ENCODE measurements at places on chromosomes 12 and 14.

DNA sequence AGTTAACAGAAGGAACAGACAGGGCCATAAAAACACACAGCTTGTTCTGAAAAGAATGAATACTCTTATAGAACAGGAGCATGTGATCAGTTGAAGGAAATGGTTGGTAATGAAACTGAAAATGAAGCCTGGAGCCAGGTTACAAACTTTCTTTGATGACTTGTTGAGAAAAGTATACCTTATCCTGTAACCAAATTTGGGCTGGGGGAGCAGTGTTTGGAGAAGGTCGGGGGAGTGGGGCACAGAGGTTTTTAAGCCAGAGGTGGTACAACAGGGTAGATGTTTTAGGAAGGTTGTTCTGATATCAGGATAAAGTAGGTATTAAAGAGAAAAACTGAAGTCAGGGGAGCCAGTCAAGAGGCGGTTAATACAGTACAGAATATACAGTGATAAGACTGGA lies 8.2 kb downstream of the GOLT1B start:
- peaks cover 28% of the 10 kb centered on the region for H3K4me1 ChIP-seq
- H3K27me3 ChIP-seq = no peaks in the 10 kb centered on the region
- peak overlapping the region; percentile 20 for H3K4me3 ChIP-seq
- peaks cover 31% of the 10 kb centered on the region for H3K36me3 ChIP-seq
- DNase-seq = no peak

DNA sequence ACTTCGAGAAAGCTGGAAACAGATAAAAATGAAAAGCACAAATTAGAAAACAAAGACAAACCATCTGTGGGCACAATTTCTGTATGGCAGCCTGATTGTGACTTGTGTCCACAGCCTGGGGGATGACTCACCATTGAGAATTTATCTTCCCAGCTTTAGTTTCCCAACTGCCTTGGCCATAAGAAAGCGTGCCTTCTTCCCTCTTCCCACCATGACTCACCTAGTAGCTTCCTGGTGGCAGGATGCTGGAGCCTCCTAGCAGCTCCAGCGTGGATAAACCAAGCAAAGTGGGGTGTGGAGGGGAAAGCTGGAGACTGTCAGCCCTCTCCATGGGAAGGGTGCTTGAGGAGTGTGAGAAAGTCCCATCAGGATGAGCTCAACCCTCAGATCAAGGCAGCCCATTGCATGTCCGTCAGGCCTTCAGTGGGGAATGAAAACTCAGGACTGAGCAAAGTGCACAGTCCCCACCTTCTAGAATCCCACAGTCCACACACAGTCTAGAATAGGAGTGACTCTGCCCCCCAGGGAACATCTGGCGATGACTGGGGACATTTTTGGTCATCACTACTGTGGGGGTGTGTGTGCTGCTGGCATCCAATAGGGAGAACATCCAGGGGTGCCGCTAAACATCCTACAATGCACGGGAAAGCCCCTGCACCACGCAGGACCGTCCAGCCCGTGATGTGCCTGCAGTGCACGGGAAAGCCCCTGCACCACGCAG lies 22.4 kb upstream of the SERPINA6 start:
- H3K27me3 ChIP-seq = peaks cover 51% of the 10 kb centered on the region
- no peaks in the 10 kb centered on the region for H3K36me3 ChIP-seq
- H3K4me3 ChIP-seq = no peak overlapping the region
- no peak for DNase-seq

GRCh38 chr12:128840862-128841468 lies 12.3 kb upstream of the GLT1D1 start:
- DNase-seq = no peak
- H3K27me3 ChIP-seq = peaks cover 14% of the 10 kb centered on the region
- H3K36me3 ChIP-seq = no peaks in the 10 kb centered on the region

GRCh38 chr14:60647837-60648248 lies 1.4 kb downstream of the SIX1 start:
- peak overlapping the region; percentile 66 for H3K4me3 ChIP-seq
- H3K27me3 ChIP-seq = peaks cover 97% of the 10 kb centered on the region
- peaks cover 51% of the 10 kb centered on the region for H3K4me1 ChIP-seq
- no peak for DNase-seq

GRCh38 chr12:122830517-122831214 lies 4.6 kb upstream of the HIP1R start:
- DNase-seq = no peak
- H3K4me1 ChIP-seq = peaks cover 9% of the 10 kb centered on the region
- H3K4me3 ChIP-seq = no peak overlapping the region
- no peak overlapping the region for H3K27ac ChIP-seq
- H3K36me3 ChIP-seq = no peaks in the 10 kb centered on the region

GRCh38 chr14:21070083-21070609 lies at the start of gene ARHGEF40:
Gene ARHGEF40, plus strand, starts transcription at chr14:21070304. Its CDS starts 93 bp downstream, at chr14:21070397.
- DNase-seq = peak; percentile 24
- peaks cover 77% of the 10 kb centered on the region for H3K27me3 ChIP-seq
- H3K4me1 ChIP-seq = peaks cover 28% of the 10 kb centered on the region

DNA sequence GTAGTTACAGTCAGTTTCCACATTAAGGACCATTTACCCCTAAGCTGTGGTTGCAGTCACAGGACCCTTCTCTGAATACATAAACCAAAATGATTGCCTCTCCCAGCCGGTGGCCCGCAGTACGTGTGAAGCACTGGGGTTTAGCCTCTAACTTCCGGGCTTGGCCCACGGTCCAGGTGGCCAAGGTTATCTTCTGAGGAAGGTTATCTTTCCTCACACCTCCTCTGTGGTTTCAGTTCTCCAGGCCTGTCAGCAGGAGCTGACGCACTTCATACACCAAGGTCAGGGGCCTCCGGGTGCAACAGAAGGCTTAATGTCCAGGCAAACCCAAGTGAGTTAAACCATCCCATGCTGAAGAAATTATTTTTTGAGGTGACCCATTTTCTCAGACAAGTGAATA lies 291.0 kb upstream of the FKBP4 start:
- H3K27me3 ChIP-seq = peaks cover 24% of the 10 kb centered on the region
- H3K4me3 ChIP-seq = no peak overlapping the region
- no peak for DNase-seq
- H3K36me3 ChIP-seq = no peaks in the 10 kb centered on the region
- no peaks in the 10 kb centered on the region for H3K4me1 ChIP-seq

DNA sequence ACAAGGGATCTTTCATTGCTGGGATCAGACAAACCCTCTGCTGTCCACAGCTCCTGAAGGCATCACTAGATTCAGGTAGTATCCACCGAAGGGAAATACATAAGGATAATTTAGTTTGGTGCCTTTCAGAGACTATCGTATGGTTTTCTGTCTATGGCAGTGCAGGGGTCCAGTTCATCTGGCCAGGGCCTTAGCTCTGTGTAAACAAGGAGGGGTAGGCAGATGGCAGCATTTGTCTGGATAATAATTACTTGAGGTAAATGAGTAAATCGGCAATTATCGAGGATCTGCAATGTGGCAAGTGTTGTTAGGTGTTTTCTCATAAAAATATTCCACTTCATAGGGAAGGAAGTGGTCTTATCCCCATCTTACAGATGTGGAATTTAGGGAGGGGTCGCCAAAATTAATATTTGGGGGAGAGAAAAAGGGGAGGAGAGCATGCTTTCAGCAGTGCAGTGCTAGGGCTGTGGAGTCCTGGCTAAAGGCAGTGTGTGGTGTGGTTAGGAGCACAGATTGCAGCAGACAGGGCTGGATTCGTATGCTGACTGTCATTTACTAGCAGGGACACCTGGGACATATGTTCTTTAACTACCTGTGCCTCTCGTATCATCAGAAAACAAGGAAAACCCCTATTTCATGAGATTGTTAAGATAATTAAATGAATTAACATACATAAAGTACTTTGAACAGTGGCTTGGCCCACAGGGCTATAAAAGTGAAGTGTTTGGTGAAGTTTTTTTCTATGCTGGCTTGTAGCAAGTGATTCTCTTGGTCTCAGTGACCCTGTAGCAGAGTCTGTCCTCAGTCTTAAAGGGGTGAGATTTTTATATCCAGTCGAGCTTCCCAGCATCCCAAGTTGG lies 27.1 kb downstream of the RASSF8 start:
- peaks cover 3% of the 10 kb centered on the region for H3K27me3 ChIP-seq
- no peak overlapping the region for H3K4me3 ChIP-seq
- H3K27ac ChIP-seq = no peak overlapping the region
- no peaks in the 10 kb centered on the region for H3K36me3 ChIP-seq
- DNase-seq = no peak

- no peak overlapping the region for H3K4me3 ChIP-seq
- H3K36me3 ChIP-seq = no peaks in the 10 kb centered on the region
- H3K4me1 ChIP-seq = no peaks in the 10 kb centered on the region
Measured at GRCh38 chr12:3141339-3142321, 64.5 kb downstream of the TSPAN9 start.

DNA sequence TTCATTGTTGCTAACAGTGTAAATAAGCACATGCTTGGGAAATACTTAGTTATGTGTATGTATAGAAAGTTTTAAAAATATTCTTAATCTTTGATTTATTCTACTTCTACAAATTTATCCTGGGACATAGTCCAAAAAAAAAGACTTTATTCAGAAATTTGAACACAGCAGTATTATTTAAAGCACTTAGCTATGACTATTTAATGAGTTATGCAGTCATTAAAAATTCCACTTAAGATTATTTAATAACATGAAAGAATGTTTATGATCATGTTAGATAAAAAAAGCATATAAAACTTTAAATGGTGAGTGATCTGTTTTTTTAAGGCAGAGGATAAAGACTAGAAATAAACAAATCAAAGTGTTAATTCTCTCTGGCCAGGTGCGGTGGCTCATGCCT lies 78.3 kb downstream of the BAZ1A start:
- H3K4me1 ChIP-seq = no peaks in the 10 kb centered on the region
- no peak for DNase-seq
- no peak overlapping the region for H3K27ac ChIP-seq
- H3K27me3 ChIP-seq = no peaks in the 10 kb centered on the region
- no peak overlapping the region for H3K4me3 ChIP-seq

DNA sequence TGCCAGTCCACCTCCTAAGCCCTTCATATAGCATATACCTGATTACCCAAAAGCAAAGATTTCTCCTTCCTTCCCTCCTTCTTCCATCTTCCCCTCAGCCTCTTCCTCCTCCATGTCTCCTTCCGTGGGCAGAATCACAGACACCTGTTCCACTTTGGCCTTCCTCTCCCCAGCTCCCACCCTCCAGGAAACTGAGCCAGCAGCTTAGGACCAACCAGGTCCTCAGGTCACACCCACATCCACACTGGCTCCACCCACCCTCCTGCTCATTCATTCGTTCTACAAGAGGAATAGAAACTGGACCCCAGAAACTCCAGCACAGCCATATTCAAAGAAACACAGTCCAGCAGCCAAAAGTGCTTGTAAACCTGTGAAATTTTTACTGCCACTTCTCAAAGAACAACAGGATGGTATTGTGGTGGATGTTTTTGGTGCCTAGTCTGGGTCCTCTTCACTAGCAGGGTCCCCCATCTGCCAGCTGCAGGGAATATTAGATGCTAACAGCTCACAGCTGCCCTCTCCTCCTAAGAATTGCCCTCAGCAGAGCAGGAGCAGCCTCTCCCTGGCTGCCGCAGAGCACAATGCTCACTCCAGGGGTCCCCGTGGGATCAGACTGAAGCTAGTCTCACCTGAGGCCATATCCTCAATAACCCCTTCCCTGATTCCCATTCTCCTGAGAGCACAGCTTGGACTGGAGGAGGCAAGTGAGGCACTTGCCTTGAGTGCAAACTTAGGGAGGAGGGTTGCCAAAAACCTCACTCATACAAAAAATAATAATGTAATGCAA lies 18.4 kb downstream of the CMKLR1 start:
- no peak overlapping the region for H3K27ac ChIP-seq
- DNase-seq = no peak
- H3K36me3 ChIP-seq = no peaks in the 10 kb centered on the region
- H3K27me3 ChIP-seq = no peaks in the 10 kb centered on the region

DNA sequence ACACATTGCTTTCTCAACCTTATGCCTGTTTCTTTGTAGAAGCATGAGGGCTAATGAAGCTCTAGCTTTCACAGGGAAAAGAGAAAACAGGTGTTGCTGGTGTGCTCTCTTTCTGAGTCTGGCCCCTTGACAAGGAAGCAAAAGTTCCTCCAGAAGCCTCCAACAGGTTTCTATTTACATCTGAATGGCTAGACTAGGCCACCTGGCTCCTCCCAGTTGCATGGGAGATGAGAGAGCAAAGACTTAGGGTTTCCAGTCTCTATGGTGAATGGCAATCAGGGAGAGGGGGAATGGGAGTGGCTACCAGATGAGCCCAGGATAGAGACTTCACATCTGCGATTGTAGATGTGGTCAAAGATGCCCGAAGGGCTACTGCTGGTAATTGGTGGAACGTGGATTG lies 138.1 kb upstream of the PLXNC1 start:
- H3K4me3 ChIP-seq = no peak overlapping the region
- no peak overlapping the region for H3K27ac ChIP-seq
- no peaks in the 10 kb centered on the region for H3K27me3 ChIP-seq
- H3K36me3 ChIP-seq = peaks cover 8% of the 10 kb centered on the region

DNA sequence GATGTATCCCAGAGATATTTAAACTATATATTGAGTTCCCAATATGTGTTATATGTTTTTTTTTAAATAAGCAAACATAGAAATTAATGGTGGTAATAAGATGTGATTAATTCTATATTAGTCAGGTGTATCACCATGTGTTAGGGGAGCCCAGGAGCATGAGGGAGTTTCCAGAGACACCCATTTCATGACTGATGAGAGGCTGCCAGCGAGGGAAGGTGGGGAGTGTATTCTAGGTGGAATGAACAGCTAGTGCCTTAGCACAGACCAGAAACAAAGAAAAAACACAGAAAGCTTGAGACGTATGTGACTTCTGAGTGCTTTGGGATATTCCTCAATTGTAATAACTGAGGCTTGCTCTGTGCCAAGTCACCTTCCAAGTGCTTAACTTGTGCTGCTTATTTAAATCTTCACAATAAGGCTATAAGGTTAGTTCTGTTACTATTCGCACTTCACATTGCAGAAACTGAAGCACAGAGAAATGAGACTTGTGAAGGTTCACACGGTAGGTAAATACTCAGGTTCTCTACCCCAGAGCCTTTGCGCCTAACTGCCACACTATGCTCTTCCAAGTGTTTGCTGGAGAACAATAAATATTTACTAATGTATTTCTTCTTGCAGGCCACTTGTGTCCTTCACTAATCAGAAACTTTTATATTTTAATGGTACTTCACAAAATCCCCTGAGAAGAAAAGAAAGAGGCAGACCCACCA lies 17.9 kb upstream of the MGP start:
- H3K4me1 ChIP-seq = peaks cover 27% of the 10 kb centered on the region
- H3K27me3 ChIP-seq = no peaks in the 10 kb centered on the region

- H3K27me3 ChIP-seq = peaks cover 17% of the 10 kb centered on the region
- H3K27ac ChIP-seq = no peak overlapping the region
- no peaks in the 10 kb centered on the region for H3K36me3 ChIP-seq
- no peak overlapping the region for H3K4me3 ChIP-seq
- no peaks in the 10 kb centered on the region for H3K4me1 ChIP-seq
Measured at GRCh38 chr12:114248527-114248926, 157.4 kb downstream of the TBX5 start.

- no peak overlapping the region for H3K27ac ChIP-seq
- no peak overlapping the region for H3K4me3 ChIP-seq
- DNase-seq = peak; percentile 18
Measured at GRCh38 chr12:74021937-74022336, 515.7 kb upstream of the ATXN7L3B start.

GRCh38 chr14:29102996-29103395 lies 336.4 kb downstream of the FOXG1 start:
- no peaks in the 10 kb centered on the region for H3K4me1 ChIP-seq
- no peak overlapping the region for H3K4me3 ChIP-seq
- no peaks in the 10 kb centered on the region for H3K36me3 ChIP-seq
- H3K27ac ChIP-seq = no peak overlapping the region
- H3K27me3 ChIP-seq = no peaks in the 10 kb centered on the region

GRCh38 chr12:95548056-95548538 lies 3.2 kb downstream of the USP44 start:
- H3K4me3 ChIP-seq = peak overlapping the region; percentile 90
- H3K36me3 ChIP-seq = peaks cover 23% of the 10 kb centered on the region
- H3K27me3 ChIP-seq = no peaks in the 10 kb centered on the region
- peak overlapping the region; percentile 90 for H3K27ac ChIP-seq
- DNase-seq = peak; percentile 48
